ENCODE measurements at places on chromosomes 5 and 9. TPM values are rescaled to one million over a fixed set of nuclear protein-coding genes. Genes with fewer than 3 reads are reported as not detected.

GRCh38 chr9:70964861-70965260 is 156.6 kb downstream of the TRPM3 start:
- H3K27me3 ChIP-seq = no peaks in the 10 kb centered on the region
- no peak overlapping the region for H3K27ac ChIP-seq
- H3K36me3 ChIP-seq = no peaks in the 10 kb centered on the region
- H3K4me3 ChIP-seq = no peak overlapping the region
- no peaks in the 10 kb centered on the region for H3K4me1 ChIP-seq

- peak overlapping the region; percentile 91 for H3K27ac ChIP-seq
- H3K4me3 ChIP-seq = peak overlapping the region; percentile 35
- peaks cover 89% of the 10 kb centered on the region for H3K4me1 ChIP-seq
- no peak for DNase-seq
Measured at GRCh38 chr9:571066-571465, 270.4 kb upstream of the DMRT1 start.

- H3K4me3 ChIP-seq = no peak overlapping the region
- no peaks in the 10 kb centered on the region for H3K4me1 ChIP-seq
- DNase-seq = no peak
- no peak overlapping the region for H3K27ac ChIP-seq
- peaks cover 22% of the 10 kb centered on the region for H3K36me3 ChIP-seq
- no peaks in the 10 kb centered on the region for H3K27me3 ChIP-seq
Measured at GRCh38 chr5:103546858-103547257, 15.7 kb downstream of the NUDT12 start.

CATSPER3 gene
- 0.49 TPM for total RNA-seq

MAMDC4 gene
- total RNA-seq = 13.4 TPM

CFAP90 gene
- total RNA-seq = not detected

Data from left ventricle myocardium inferior (tissue), 1 donor.